ENCODE measurements at places on chromosomes 3 and 15. TPM values are rescaled to one million over a fixed set of nuclear protein-coding genes. Genes with fewer than 3 reads are reported as not detected.

CNTN3 gene
- total RNA-seq = not detected

IGF2BP2 gene
- total RNA-seq = 27.6 TPM

CYP1A2 gene
- not detected for total RNA-seq

ALDH1L1 gene
- 5.9 TPM for total RNA-seq

ERC2 gene
- total RNA-seq = not detected

UPK1B gene
- 31.7 TPM for total RNA-seq

TIMP4 gene
- total RNA-seq = 10.5 TPM

KNG1 gene
- total RNA-seq = not detected

SERINC4 gene
- not detected for total RNA-seq

CLDND1 gene
- 44.4 TPM for total RNA-seq

RHCG gene
- not detected for total RNA-seq

ADAMTS7 gene
- total RNA-seq = 4.6 TPM

CD80 gene
- not detected for total RNA-seq

MRAS gene
- total RNA-seq = 16.3 TPM

ROPN1 gene
- total RNA-seq = not detected

ALG1L2 gene
- total RNA-seq = not detected

PARP6 gene
- total RNA-seq = 20.6 TPM

MAN2A2 gene
- total RNA-seq = 17.7 TPM

All from Caki2 (cell line).